ENCODE measurements at places on chromosomes 4 and X.
A peak's percentile ranks its signal among the peaks of the same experiment; 100 is the strongest.

- DNase-seq, result no peak
These were observed 163.0 kb downstream of the FAM13A start for GRCh38 chr4:88893961-88894360.

- DNase-seq, result no peak
These were observed 481.6 kb upstream of the FSTL5 start for GRCh38 chr4:162645381-162645780.

DNA sequence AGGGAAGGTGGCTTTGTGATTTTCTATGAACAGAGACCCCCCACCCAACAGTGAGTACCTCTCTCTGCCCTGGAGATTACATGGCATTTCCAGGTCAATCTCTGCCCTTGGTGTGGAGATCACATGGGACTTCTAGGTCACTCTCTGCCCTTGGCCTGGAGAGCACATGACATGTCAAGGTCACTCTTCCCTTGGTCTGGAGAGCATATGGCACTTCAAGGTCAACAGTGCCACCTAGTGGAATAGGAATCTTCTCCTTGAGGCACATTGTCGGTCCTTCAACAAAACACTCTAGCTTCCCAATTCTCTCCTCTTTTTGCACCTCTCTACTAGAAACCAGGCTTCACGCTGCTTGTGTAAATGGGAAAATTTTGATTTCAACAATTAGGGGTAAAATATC, 66.2 kb upstream of the TACR3 start:
- no peak for DNase-seq

DNA sequence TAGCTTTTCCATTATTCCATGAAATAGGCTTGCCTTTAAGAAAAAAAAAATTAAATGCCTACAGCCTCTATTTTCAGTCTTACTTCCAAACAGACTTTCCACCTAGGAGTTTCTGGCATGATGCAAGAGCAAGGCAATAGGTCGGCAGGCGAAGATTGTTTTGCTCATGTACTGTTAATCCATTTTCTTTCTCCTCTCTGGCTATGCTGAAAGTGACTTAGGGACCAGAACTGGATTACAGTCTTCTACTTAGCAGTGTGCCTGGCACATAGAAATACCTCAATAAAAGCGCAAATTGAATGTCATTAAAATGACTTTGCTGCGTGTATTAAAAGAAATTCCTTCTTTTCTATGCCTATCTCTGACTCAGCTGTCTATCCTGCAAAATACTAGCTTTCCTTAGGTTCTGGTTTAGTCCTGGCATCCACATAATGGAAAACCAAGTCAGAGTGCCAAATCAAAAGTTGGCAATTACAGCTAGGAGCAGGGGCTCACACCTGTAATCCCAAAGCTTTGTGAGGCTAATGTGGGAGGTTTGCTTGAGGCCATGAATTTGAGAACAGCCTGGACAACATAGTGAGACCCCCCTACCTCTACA, 51.9 kb downstream of the CC2D2A start:
- DNase-seq, result no peak

DNA sequence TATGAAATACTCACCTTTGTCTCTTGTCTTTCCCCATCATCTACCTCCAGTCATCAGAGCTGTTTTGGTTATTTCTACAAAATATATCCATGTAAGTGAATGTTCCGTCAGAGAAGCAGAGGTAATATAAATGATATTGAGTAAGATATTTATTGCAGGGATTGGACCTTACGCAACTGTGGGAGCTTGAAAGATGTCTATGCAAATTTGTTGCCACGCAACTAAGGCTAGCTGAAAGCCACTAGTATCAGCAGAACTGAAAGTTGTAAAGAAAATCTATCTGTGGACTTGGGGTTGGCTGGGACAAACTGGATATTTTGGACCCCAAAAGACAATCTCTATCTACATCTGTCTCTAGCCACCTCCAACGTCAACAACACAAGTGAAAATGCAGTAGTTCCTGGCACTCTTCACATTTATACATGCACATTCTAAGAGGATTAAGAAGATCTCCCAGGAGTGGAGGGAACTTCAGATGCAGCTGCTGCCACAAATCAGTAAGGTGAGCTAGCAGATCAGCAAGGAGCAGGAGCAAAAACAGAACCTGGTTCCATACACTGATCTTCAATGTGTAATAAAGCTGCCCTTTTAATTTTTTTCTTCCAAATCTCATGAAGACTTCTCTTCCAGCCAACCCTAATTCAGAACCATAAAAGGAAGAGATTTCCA, 8.5 kb upstream of the CCSER1 start:
- DNase-seq, result no peak

DNA sequence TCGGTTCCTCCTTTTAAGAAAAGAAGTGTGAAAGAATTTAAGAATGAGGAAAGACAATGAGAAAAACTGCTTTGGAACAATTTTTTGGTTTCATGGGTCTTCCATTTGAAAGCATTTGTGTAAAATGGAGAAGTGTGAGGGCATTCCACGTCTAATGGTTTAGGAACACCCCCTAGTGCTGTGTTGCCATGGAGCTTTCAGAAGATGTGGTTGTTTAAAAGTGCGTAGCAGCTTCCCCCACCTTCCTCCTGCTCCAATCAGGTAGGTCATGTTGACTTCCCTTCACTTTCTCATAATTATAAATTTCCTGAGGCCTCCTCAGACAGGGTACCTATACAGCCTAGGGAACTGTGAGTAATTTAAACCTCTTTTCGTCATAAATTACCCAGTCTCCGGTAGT, 50.0 kb downstream of the UGT2B10 start:
- DNase-seq, result no peak

GRCh38 chr4:54475546-54475945, 182.2 kb upstream of the KIT start:
- DNase-seq, result no peak

GRCh38 chr4:182093431-182093831, 149.8 kb upstream of the TENM3 start:
- DNase-seq, result no peak

GRCh38 chr4:18803781-18804180, 782.2 kb upstream of the LCORL start:
- DNase-seq, result no peak

DNA sequence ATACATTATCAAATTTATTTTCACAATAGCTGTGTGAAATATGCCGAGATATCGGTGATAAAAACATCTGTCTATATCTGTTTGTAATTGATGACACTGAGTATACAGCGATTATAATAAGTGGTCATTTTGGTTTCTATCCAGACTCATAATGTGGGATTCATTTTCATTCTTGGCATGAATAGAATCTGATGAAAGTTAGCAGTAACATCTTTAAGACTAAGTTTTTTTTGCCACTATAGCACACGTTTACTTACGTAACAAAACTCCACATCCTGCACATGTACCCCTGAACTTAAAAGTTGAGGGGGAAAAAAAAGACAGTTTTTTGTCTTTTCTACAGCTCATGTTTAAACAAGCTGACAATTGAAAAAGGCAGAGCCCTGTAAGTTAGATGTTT, 86.4 kb downstream of the PPA2 start:
- DNase-seq, result no peak

DNA sequence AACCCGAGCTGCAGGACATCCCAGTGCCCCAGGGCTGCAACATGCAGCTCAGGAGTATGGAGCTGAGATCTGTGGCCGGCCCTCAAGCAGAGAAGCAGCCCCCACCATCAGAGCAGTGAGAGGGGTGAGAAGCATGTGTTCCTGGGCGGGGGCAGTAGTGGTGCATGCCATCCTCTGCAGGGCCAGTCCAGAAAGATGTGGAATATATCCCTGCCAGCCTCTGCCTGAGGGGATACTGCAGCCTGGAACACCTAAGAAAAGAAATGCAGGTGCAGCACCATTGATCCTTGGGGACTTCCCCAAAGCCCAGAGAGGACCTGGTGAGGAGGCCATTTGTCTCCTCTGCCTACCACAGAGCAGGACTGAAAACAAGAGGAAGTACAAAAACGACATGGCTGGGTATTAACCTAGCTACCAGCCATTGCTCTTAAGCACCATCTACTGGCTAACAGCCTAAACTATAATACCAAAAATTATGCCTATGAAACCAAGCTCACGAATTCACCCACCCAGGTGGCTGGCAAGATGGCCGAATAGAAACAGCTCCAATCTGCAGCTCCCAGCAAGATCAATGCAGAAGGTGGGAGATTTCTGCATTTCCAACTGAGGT, 158.8 kb downstream of the ADGRA3 start:
- DNase-seq, result peak; percentile 23

DNA sequence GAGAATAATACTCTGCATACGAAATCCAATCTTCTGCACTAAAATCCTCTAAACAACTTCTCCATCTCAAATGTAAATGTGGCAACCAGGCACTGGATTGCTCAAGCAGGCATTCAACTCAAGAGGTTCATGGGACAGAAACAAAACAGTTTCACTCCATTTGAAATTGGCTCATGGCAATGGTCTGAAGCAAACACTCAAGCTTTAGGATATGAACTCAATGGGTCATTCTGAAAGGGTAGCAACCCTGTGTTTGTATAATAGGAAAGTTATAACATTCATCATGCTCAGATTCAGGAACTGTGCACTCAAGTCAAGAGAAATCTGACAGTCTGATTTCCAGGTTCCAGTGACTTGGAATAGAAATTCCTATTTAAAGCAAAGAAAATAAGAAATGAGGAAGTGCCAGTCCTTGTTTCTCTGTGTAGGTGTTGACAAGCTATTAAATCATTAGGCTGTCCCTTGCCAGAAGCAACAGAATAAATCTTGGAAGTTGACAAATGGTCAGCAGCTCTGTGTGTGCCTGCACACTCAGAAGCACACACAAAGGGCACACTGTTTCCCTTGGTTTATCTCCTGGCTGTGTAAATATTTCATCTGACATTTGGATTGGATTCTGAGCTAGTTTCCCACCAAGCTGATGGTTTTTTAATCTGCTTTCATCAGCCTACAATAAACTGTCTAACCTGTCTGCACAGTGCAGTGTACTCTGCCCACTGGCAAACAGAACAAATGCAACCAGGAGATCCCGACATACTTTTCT, 75.9 kb upstream of the CITED1 start:
- no peak for DNase-seq

GRCh38 chrX:24260842-24261550, 52.9 kb downstream of the SUPT20HL2 start:
- no peak for DNase-seq

DNA sequence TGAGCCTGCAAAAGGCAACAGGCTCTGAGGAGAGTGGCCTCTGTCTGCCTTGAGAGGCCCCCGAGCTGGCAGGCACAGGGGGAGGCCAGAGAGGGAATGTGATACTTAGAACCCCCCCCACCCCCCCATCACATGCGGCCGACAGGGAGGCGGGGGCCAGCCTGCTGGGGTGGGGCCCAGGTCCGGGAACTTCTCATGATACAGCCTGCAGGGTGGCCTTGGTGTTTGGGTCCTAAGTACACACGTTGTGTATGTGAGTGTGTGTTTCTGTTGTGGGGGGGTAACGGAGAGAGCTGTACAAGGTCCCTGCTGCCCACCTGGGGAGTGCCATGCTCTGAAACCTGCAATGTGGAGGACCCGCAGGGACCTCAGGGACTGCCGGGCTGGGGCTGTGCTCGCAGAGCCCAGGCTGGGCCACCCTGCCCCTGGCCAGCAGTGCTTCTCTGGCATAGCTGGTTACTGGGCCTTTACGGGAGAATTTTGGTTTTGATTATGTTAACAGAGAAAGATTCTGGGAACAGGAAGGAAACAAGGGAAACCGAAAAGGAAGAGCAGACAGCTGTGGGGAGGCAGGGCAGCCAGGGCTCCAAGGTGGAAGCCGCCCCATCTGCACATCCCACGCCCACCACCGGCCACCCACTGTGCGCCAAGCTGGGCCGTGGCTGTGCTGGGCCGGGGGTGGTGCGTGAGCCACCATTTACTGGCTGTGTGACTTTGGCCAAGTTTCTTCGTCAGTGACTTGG, 19.9 kb downstream of the SH3BP2 start:
- DNase-seq, result no peak

- no peak for DNase-seq
These were observed 94.1 kb downstream of the GC start for GRCh38 chr4:71689822-71690221.

GRCh38 chrX:130093271-130093670, 17.0 kb downstream of the ELF4 start:
- DNase-seq, result no peak

- no peak for DNase-seq
These were observed 40.0 kb downstream of the CHRDL1 start for GRCh38 chrX:110755611-110756010.

- DNase-seq, result no peak
These were observed 47.5 kb downstream of the SLITRK2 start for GRCh38 chrX:145865082-145865481.

Data from foreskin keratinocyte (primary cell).